ENCODE measurements at places on chromosomes 6 and 20.

DNA sequence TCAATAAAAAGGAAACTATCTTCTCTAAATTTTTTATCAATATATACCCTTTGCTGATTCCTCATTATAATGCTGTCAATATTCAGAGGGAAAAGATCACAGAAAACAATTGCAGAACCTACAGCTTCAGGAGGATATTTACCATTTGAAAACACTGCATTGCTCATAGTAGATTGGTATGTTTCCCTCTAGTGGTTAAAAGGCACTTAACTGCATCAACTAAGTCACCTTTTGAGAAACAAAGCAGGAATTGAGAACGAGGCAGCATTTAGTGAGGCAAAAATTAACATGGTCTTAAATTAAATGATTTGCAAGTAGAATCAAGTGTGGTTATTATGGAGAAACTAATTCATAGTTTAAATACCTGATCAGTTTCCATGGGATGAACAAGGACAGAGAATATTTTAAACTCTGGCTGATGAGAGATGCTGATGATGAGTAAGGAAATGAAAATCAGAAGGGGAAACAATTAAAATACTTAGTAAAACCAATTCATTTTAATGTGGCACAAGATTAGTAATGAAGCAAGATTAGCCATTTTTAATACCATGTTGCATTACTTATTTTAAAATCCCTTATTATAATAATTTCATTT, 642.1 kb downstream of the EPHA7 start:
- DNase-seq = peak; percentile 20

GRCh38 chr20:36197271-36197670, 39.0 kb upstream of the AAR2 start:
- DNase-seq = no peak

GRCh38 chr6:92047860-92048259, 1371.5 kb downstream of the EPHA7 start:
- no peak for DNase-seq

GRCh38 chr6:33126101-33126714, 50.4 kb downstream of the HLA-DPB1 start:
- DNase-seq = peak; percentile 14

- DNase-seq = no peak
Observed at GRCh38 chr6:11632231-11632630, 94.7 kb downstream of the TMEM170B start.

DNA sequence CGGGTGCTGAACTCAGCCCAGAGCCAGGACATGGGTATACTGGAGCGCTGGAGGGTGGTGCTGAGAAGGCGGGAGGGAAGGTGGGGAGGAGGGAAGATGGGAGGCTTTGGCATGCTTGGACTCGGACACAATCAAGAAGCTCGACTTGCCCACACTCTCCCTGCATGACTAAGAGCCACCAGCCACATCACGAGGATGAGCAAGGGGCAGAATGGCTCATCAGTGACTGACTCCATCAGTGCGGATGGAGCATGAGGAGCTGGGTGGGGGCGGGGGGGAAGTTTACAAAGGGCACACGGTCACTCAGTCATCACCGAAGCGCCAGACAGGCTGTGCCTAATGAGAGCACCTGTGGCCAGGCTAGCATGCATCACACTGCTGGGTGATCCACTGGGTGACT, 222.8 kb downstream of the KIF16B start:
- DNase-seq = peak; percentile 12

DNA sequence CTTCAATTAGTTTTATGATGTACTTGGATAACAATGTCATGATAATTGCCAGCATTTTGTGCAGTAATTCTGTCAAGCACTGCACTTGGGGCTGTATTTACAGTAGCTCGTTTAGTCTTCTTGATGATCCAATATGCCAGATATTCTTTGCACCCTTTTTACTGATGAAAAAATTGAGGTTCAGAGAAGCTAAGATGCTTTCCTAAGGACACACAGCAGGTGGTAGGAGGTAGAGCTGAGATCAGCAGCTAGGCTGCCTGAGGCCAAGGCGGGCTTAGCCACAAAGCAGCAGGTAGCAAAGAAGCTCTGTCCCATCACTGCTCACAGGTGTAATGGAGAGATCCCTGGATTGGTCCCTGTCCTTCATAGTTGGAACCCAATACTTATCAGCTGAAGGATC, 33.3 kb downstream of the SUMO4 start:
- DNase-seq = no peak

GRCh38 chr20:38249536-38250310, 10.8 kb downstream of the KIAA1755 start:
- no peak for DNase-seq

- DNase-seq = no peak
Observed at GRCh38 chr6:341914-342831, 49.4 kb upstream of the IRF4 start.

GRCh38 chr20:7650086-7650879, 290.0 kb downstream of the HAO1 start:
- DNase-seq = peak; percentile 55

DNA sequence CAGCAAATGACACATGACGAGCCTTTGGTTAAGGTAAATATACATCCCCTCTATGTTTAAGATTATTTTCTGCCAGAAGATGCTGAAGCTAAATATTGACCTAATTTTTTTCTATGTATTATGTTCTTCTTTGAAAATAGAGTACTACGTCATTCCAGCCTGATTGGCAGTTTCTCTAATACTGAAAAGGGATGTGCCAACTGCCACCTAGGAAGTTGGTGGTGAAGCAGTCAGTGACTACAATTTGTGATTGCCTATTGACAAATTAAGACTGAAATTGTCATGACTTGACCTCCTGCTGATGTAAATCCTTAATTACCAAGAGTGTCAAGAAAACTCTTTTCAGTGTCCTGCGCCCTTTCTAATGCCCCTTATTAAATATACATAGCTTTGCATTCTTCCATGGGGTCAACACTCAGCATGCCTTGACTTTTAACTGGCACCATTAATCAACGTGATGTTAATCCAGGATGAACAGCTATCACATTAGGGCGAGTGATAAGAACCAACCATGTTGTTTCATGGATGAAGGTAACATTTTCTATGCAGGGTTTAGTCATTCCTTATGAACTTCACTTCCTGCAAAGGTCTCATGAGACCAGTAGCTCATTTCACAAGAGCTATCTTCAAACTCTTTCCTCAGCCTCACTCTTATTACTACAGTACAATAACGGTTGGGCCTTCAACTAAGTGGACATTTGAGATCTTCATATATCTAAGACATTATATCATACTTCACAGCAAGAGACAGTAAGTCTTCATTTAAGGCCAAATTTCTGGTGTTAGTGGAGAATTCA, 22.5 kb upstream of the SGK1 start:
- no peak for DNase-seq

DNA sequence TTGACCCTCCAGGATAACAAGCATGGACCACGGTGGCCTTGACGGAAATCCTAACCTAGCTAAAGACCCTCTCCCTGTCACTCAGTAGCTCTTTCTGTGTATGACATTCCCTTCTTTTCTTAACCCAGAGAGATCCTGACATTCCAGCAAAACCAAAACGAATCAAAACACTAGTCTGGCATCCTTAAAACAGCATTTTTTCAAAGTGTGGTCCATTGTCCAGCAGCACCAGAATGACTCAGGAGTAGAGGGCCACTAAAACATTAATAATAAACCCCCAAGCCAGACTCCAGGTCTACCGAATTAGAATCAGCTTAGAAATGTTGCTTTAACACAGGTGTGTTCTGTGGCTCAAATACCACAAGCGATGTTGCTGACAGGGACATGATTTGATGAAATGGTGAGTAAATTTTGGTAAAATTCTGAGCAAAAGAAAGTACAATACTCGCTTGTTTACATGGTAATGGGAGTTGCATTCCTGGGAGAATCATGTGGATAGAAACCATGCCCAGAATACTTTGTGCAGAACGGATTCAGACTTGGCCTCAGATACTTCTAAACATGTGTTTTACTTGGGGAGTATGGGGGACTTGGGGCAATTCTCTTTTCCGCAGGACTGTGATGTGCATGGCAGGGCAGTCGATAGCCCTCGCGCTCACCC, 174.2 kb upstream of the KCNG1 start:
- DNase-seq = peak; percentile 33

DNA sequence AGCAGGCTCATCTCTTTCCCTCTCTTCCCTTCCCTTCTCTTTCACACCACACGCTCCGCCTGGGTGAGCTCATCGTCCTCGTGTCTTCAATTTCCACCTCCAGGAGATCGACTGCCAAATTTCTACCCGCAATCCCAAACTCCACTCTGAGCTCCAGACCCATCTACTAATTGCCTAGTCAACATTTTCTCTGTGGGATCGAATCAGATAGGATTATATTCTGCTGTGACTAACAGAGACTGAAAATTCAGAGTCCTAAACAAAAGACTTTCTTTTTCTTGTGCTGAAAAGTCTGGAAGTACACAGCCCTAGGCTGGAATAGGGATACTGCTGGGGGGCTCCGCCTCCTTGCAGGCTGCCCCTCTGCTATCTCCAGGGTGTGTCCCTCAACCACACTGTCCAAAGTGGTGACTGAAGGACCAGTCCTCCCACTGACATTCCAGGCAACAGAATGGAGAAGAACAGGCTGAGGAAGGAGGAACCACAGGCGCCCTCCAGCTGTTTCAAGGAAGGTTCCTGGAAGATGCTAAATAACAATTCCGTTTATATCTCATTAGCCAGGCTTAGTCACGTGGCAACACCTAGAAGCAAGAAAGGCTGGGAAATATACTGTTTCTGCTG, 5.0 kb upstream of the HSPA12B start:
- DNase-seq = peak; percentile 65

- no peak for DNase-seq
Observed at GRCh38 chr6:137921823-137922222, 54.8 kb downstream of the TNFAIP3 start.

- DNase-seq = no peak
Observed at GRCh38 chr6:137475103-137475502, 19.1 kb downstream of the OLIG3 start.

DNA sequence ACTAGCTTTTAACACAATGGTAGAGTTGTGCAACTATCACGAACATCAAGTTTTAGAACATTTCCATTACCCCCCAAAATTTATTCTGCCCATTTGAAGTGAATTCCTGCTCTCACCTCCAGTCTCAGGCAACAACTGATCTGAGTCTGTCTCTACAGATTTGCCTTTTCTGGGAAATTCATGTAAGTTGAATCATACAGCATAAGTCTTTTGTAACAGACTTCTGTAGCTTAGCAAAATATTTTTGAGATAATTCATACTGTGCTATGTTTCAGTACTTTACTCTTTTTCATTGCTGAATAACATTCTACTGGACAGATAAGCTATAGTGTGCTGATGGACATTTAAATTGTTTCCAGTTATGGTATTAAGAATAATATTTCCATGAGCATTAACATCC, 447.3 kb upstream of the GJE1 start:
- DNase-seq = peak; percentile 10

DNA sequence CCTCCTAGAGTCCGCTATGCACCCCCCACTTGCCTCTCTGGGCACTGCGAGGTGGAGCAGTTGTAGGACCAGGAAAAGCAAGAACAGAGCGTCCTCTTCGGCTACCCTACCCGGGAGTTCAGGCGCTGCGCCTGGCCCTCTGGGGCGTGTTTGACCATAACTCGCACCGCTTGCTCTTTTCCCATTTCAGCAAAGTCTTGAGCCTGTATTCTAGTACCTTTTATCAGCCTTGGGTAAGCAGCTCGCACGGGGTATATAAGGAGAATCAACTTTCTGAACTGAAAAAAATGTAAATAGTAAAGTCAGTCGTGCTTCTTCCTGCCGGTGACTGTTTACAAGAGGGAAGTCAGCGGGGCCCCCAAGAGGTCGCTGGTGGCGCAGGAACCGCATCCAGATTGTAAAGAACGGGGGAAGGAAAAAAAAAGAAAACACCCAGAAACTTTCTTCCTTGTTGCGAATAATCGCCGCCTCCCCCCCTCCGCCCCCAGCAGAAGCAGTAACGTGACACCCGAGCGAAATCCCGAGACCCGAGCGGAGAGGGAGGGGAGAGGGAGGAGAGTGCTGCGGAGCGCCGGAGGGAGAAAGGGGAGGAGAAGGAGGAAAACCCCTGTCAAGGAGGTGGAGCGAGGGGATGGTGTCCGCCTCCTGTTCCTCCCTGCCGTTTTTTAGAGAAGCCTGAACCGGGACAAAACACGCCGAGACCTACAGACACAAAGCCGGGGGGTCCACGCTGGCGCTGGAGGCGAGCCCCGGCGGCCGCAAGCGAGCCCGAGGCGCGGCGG, at the start of gene UST:
Gene UST, plus strand, starts transcription at position 668 of the 782 bp plus-strand sequence. CDS start 401 bp downstream, outside the sequence.
- peak; percentile 97 for DNase-seq

DNA sequence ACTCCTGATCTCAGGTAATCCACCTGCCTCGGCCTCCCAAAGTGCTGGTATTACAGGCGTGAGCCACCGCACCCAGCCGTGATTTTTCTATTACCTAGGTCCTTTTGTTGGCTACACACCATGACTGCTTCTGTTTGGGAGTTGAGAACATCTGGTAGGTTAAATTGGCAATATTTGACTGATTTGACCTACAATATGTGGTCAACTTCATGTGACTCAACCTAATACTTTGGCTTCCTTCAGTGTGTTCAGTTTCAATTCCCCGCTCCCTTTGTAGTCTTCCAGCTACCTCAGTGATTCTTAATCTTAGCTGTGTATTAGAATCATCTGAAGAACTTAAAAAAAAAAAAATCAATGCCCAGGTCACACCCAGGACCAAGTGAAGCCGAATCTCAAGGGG, 47.4 kb downstream of the MYB start:
- DNase-seq = no peak

- DNase-seq = no peak
Observed at GRCh38 chr20:24617080-24617432, 147.6 kb downstream of the SYNDIG1 start.

GRCh38 chr6:34546551-34547321, 9.4 kb downstream of the SPDEF start:
- no peak for DNase-seq

GRCh38 chr6:129490521-129491255, 219.3 kb downstream of the ARHGAP18 start:
- peak; percentile 97 for DNase-seq

DNA sequence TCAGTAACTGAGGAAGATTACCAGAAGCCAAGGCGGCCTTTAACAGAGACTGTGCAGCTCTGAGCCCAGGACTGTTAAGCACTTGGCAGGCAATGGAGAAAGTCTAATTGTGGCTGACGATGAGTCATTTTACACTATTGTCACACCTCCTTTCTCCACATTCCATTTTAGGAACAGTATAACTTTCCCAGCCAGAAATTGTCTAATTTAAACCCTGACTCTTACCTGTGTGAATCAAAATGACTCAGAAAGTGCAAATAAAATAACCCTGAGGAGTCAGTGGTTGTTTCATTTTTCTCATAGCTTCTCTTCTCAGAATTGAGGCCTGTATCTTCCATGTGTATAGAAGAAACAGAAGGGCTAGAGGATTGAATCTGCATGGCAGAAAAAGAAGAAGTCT, 40.0 kb upstream of the OPN5 start:
- DNase-seq = peak; percentile 12

DNA sequence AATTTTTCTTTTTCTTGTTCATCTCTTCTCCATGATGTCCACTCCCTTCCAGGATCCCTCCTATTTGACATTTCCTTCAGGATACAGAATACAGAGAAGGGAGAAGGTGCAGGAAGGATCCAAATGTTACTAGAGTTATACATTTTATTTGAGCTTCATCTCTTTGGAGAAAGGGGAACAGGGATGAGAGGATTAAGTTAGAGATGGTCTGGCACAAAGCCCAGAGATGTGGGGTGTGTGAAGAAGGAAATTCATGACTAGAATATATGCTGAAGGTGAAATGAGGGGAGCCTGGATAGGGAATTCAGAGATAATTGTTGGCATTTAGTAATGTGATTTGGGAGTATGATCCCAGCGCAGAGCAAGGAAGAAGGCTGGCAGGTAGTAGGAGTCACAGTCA, 22.5 kb upstream of the SRPK1 start:
- DNase-seq = no peak

- no peak for DNase-seq
Observed at GRCh38 chr6:90386399-90387382, 90.0 kb upstream of the BACH2 start.
